ENCODE measurements at places on chromosomes 12 and 14.

DNA sequence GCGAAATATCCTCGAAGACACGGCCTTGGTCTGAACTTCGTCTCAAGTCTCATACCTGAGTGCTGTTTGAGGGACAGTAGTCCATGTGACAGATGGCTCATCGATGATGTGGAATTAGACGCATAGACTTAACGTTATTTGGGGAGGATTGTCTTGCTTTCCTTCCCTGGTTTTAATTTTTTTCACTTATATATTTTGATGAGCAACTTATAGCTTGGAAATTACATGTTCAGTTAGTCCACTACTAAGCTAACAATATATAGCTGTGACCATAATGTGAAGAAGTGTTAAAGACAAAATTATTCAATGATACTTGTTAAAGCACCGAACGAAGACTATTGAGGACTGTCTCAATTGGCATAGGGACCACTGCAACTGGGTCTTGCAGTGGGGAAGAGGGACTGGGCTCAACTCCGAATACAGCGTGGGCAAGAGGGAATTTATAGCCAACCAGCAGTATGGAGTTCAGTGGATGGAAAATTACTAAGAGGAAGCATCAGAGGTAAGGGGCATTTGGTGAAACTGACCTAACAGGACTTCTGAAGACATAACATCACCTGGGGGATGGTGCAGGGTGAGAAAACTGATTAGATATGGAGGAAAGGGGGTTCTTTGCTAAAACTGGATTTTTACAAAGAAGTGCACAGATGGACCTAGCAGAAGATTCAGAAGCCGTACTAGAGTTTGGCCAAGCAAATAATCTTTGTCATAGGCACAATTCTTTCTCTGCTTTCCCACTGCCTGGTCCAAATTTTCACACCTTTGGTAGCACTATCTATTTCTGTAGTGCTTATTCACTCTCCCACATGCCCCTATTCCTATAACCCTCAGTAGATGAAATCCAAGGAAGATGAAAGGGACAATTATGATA, 910 bp upstream of the TM7SF3 start:
- DNase-seq: no peak

DNA sequence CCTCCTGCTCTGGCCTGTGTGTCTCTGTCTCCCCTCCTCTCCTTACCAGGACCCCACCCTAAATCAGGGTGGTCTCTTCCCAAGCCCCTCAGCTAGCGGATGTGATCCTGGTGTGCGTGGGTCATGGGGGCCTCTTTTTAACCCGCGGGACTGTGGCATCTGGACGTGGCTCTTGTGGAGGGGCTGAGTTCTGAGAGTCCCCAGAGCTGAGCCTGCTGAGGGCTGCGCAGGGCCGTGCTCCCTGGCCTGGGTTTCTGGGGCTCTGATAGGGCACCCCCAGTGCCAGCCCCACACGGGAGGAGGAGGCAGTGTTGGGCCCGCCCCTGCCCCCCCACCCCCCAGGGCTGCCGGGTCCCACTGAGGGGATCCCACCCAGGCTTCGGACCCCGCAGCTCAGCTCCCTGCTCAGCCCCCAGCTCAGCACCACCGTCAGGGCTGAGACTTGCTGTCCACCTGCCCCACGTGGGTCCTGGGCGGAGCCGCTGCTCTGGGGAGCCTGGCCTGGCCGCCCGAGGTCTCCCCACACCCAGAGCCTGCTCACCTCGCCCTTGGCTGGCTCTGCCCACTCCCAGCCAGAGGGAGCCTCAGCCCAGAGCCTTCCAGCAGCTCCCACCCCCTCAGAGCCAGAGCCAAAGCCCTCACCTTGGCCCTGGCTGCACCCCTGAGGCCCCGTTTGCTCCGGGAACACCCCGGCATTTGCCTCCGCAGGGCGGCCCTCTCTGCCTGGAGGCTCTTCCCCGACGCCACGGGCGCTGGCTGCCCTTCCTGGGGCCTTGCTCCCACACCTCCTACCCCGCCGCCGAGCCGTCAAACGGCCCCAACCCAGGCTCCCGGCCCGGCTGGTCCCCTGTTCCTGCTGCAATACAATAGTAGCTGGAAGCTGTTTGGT, 31.5 kb downstream of the NOC4L start:
- no peak for DNase-seq

DNA sequence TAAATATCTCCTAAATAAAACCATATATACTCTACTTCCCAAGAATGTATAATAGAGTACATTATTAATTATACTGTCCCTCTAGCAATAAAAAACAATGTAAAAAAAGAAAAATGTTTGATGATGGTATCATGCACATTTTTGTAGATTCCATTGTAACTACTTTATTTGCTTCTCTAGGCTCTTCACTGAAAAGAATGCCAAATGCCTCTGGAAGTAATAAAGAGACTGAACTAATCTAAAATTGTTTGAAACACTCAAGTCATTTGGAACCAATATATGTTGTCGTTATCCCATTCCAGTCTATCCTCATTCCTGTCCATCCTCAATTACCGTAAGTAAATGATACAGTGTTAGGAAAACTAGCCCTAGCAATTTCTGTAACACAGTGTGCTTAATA, 233.6 kb downstream of the C12orf50 start:
- DNase-seq: no peak

DNA sequence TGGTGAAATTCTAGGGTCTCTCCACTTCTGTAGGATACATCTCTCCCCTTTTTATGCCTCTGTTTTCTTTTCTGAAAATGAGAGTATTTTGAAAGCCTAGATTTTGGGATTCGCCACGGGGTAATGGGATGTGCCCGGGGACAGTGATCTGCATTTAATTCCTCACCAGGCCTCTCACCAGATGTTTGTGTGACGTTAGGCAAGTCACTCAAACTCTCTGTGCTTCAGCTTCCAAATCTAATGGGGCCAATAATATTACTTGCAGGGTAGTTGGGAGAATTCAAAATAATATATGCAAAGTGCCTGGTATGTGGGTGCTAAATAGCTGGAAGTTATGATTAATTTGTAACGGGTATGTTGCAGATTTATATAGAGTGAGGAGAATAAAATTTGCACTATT, 78.8 kb downstream of the C12orf75 start:
- DNase-seq: no peak

DNA sequence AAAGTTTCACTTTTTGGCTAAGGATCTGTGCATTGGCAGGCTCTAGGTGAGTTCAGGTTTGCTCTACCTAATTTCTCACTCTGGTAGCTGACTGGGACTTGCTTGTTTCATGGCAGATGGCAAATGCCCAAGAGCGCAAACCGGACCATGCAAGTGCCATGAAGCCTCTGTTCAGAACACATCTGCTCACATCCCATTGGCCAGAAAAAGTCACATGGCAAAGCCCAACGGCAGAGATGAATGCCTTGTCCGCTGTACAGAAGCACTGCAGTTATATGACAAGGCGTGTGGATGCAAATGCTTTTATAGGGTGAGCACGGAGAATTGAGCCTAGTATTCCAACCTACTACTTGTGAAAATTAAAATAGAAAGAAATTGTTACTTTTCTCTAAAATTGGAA, 202.2 kb upstream of the HMGA2 start:
- DNase-seq: no peak

Data from nucleus accumbens (tissue), 56 donors.